ENCODE measurements at places on chromosomes 11 and 22.

- peak; percentile 56 for DNase-seq
These were observed 5.7 kb upstream of the SULT4A1 start for GRCh38 chr22:43867839-43868635.

DNA sequence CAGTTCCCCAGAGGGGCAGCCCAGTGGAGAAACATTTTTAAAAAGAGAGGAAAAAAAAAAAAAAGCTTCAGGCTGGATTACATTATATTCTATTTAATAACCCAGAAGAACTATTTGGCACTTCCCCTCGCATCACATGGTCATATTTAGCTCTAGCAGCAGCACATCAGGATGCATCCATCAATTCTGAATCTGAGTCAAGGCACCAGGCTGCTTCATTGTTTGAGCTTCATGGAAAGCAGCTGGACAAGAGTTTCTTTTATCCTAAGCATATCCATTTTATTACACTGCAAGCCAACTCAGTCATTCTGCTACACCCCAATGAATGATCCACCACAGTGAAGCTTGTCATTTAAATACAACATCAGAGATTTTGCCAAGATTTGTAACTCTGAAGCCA lies 10.0 kb downstream of the SPTY2D1 start:
- no peak for DNase-seq

DNA sequence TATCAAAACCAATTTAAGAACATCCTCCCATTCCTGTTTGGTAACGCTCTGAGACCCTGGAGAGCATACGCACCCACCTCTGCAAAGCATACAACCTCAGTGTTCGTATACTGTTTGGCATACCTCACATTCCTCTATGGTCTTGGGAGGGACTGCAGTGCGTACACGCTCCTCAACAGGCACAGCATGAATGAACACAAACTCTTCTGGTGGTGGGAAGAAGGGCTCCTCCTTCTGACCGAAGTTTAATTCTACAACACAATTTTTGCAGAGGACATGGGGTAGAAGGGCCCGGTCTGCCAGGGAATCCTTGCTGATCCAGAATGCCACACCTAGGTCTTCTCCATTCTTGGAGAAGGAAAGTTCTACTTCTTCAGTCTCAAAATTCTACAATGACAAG lies 5.3 kb downstream of the HNRNPUL2 start:
- peak; percentile 55 for DNase-seq

GRCh38 chr11:111663820-111664219 lies 61.6 kb downstream of the SIK2 start:
- DNase-seq: peak; percentile 48

DNA sequence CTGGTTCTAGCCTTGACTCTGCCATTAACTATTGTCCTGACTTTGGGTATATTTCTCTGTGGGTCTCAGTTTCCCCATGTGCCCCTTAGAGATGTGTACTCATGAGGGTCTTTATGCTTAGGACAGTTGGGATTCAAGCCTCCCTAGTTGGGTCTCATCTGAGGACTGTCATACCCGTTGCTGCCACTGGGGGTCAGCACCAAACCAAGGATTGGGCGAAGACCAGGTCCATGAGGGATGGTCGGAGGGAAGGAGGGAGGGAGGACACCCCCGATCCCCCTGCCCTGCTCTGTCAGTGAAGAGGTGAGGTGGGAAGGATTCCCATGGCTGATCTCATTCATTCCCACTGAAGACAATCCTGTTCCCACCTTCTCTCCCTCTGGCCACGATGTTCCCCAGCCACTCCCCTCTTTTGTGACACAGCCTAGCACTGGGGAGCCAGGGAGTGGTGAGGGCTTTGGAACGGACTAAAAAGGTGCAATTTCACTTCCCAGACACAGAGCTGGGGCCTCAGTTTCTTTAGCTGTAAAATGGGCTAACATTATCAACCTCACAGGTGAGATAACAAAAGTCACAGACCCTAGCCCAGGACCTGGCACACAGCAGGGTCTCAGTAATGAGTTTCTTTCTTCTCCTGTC lies 12.4 kb upstream of the KLHL35 start:
- DNase-seq: peak; percentile 57

DNA sequence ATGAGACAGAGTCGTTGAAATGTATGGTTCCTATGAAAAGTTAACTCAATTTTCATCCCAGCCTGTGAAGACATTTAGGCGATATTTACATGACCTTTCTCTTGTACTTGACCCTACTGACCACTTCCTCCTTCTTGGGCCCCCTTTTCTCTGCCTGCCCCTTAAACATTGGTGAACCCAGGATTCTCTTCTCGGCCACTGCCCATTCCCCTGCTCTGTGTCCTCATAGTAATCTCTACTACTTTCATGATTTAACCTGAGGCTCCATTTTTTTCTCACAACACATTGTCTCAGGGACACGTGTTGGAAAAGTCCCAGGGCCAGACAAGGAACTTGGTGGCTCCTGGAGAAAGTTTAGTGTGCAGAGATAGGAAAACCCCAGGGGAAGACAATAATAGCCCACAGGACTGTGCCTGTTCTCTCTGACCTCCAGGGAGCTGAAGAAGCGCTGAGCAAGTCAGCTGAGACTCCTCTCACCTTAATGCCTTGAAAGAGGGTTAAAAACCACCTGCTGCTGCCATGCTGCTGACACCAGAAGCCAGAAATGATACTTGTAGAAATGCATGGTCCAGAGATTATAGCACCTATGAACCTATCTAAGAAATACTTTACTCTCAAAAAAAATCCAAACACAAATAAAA lies 42.5 kb upstream of the SPATA19 start:
- no peak for DNase-seq

GRCh38 chr11:96045622-96046456 lies 121.9 kb upstream of the MTMR2 start:
- peak; percentile 92 for DNase-seq

DNA sequence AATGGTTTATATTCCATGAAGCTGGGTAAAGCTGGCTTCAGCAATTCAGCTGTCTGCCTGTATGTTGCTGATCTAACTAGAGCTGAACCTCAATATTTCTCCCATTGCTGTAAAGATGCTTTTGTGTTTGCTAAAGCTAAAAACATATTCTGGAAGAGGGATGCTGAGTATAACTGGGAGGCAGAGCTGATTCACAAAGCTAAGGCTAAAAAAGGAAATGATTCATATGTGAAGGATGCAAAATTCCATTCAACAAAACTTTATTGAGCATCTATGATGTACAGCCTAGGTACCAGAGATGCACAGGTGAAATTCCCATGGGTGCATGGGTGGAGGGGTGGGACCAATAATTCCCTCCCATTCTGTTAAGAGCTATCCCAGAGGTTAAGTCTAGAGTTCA lies 193.9 kb downstream of the KIF18A start:
- DNase-seq: peak; percentile 50

- DNase-seq: peak; percentile 45
These were observed 60.3 kb downstream of the ATXN10 start for GRCh38 chr22:45731798-45732495.

DNA sequence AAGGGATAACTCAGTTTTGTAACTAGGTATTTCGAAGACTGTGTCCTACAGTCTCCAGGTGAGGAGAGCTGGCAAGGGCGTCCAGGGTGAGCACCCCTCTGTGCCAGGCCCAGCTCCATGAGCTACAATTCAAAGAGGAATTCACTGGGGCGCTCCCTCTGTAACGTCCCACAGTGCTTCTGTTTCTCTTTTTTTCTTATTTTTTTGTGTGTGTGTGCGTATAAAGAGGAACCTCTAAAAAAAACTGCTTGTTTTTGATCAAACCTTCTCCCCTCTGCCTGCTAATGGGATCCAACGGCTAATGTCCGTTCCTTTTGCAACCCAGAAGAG lies 17.1 kb downstream of the ASCC2 start:
- no peak for DNase-seq

DNA sequence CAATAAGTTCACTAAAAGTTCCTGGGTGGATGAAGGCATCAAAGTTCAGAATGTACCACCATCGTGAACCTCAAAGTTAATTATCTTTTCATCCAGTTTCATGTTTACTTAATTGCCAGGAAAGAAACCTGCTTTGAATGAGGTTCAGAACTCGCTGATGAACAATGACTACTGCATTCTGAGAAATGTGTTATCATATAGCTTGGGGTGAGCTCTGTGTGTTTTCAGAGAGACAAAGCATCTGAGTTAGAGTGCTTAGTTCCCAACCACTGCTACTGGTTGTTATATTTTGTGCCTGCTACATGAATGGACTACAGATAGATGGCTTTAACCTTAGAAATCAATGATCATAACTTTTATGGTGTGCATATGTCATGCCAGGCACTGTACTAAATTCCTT lies 1131.0 kb downstream of the DLG2 start:
- DNase-seq: no peak

DNA sequence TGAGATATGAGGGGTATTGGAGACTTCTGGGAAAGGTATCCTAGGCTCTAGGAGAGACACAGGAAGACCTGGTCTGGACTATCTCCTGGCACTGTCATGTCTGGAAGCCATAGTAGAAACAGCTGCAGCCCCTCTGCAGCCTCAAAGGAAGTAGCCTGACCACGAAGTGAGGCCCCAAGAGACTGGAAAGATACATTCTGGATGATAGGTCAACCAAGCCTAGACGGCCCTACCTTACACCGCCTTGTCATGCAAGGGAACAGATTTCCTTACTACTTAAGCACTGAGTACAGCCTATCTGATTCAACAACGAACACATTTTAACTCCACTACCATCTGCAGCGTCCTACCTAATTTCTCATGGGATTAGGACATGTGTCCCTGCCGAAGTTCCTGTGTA lies 31.1 kb downstream of the UQCR10 start:
- DNase-seq: peak; percentile 25

GRCh38 chr11:46176421-46176820 lies 55.2 kb upstream of the PHF21A start:
- no peak for DNase-seq

- DNase-seq: peak; percentile 90
These were observed 4.5 kb downstream of the NEAT1 start for GRCh38 chr11:65426839-65427690.

DNA sequence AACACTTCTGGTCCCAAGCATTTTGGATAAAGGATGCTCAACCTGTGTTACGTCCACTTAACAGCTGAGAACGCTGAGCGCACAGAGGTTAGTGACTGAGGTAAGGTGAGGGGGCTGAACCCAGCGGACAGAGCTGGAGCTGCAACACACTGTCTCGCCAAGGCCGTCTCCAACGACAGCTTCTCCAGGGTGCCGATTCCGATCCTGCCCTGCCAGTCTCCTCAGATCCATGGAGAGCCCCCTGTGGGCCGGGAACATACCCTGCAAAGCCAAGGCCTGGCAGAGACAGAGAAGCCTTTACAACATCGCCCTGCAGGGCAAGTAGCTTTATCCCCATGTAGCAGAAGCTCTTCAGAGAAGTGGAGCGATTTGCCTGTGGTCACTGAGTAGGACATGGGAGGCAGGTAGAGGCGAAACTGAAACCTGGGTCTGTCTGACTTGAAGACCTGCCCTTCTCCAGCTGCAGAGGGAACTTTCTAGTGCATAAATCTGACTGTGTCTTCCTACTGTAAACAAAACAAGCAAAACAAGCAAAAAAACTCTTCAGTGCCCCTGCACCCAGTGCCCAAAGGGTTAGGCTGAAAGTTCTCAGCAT lies 72.8 kb downstream of the SCUBE1 start:
- no peak for DNase-seq
